ENCODE measurements at places on chromosomes 3 and 15.

DNA sequence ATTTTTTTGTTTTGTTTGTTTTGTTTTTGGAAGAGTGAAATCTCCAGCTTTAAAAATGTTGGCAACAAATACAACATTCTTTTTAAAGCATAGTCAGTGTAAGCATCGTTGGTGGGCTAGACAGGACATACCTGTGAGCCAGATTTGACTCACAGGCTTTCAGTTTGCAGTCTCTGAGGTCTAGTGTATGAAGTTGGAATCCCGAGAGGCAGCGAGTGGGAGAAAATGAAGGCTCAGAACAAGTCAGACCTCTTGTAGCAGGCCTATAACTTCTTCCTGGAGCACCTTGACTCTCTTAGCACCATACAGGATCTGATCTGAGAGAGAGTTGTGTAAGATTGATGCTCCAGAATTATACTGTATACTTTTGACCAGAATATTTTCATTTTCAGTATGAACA is 60.2 kb downstream of the CNTN4 start:
- DNase-seq: no peak

- DNase-seq: no peak
These were observed 52.7 kb upstream of the NEO1 start for GRCh38 chr15:72999586-72999985.

GRCh38 chr15:60358935-60359682 is 38.7 kb downstream of the ANXA2 start:
- DNase-seq: no peak

GRCh38 chr3:144039661-144040060 is 68.0 kb downstream of the DIPK2A start:
- DNase-seq: no peak

DNA sequence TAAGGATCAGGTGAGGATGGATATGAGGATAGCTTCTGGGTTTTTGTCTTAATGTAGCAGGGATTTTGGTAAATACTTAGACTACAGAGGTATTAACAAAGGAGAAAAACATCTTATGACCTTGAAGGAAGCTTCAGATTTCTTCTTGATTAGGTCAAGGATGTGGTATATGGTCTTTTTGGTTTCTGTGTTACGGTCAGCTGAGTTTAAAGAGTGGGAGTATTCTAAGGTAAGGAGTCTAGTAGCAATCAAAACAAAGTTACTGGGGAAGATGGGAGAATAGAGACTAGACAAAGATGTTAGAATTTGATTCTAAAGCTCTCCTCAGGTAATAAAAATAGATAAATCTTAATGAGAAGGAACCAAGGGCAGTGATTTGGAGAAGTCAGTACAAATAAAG is 6.2 kb downstream of the HMG20A start:
- DNase-seq: no peak

DNA sequence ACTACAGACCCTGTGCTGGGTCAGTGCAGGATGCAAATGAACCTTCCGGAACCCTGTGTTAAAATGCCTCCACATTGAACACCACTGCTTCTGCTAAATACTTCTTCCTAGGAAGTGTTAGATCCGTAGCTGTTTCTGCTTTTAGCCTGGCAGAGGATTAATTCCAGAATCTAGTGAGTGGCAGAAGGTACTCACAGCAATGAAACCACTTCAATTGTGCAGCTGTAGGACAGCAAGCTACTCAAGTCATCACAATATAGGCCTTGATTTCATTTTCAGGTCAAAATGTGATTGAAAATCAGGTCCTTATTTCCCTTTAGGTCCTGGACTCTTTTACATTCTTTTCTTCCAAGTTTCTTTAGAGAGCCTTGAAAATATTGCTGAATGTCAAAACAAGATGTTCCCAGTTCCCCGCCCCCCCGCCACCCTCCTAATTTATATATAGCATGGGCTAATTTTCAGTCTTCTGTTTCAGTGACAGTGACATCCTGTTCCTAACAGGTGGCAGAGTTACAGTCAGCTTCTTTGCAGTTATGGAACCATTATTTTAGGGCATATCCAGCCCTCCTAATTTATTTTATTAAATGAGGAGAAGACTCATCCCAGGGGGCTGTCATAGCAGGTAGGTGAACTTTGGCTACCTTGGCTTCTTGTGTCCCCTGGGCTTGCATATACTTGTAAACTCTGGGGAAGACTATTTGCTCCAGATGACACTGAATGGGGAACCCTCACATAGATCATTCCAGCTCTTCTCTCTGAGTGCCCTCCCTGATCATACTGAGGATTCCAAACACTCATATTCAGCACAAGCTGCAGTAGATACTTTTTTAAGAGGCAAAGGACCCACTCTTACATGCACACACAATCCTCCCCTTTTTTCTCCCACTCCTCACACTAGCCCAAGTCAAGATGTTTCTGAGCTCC is 28.0 kb upstream of the ARNT2 start:
- no peak for DNase-seq

GRCh38 chr15:73196113-73196512 is 143.8 kb downstream of the NEO1 start:
- DNase-seq: no peak

GRCh38 chr15:31511707-31512310 is 185.2 kb downstream of the KLF13 start:
- DNase-seq: no peak

DNA sequence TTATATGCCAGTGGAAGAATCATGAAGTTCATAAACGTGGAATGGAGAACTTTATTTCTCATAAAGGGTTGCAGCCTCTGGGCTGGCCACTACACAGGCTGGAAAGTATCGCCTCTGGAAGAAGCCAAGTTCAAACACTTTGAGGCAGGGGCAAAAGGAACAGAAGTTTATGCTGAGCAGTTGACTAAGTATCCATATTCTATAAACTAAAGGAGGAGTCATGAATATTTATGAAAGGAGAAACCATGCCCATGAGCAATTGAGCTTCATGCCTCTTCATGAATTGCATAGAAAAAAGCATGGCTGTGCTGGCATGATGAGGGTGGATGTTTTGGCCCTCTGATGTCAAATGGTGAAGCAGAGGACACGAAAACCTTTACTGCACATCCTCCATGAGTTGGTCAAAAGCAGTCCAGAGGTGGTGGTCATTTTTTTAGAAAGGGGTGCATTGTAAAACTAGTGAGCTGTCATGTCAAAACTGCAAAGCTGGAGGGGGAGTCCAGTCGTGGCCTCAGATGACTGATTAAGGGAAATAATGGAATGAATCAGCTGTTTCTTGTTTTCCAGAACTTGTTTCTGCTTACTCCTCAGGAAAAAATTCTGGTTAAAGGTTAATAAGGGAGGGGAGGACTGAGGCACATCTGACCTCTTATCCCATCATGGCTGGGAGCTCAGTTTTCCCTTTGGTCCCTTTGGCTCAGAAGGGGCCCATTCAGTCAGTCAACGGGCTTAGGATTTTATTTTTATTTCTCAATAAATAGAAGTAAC is 276.7 kb downstream of the CHL1 start:
- no peak for DNase-seq

GRCh38 chr3:193794002-193794881 is 201.2 kb downstream of the OPA1 start:
- DNase-seq: no peak

DNA sequence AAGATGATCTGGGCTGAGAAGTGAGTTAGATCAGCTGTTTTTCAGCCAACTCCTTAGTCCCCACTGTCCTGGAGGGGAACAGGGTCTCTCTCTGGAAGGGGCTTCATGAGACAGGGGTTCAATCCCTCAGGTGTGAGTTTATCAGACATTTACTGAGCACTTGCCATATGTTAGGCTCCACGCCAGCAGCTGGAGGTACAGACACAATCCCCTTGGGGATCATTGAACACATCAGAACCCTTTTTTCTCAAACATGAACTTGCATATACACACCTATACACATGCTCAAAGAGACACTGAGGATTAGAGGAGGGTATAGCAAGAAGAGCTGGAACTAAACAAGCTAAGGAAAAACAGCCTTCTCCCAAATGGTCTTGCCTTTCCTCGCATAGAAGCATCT is 5.5 kb upstream of the BMF start:
- DNase-seq: no peak

DNA sequence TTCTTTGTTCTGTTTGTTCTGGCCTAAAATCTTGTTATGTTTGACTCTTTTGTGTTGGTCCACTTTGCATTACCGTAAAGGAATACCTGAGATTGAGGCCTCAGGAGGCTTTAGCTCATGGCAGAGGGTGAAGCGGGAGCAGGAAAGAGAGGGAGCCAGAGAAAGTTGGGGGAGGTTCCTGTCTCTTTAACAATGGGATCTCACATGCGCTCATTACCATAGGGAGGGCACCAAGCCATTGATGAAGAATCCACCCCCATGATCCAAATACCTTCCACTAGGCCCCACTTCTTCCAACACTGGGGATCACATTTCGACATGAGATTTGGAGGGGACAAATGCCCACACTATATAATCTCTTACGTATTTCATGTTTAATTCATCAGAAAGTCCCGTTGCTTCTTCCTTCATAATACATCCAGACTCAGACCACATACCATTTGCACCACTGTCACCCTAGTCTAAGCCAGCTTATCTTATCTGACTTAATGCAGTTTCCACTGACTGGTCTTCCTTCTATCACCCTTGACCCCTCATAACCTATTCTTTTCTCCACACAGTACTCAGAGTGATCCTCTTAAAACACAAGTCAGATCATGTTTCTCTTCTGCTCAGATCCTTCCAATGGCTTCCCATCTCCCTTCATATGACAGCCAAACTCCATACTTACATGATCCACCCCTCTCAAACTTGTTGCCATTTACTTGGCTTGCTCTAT is 13.5 kb downstream of the KBTBD8 start:
- DNase-seq: no peak

DNA sequence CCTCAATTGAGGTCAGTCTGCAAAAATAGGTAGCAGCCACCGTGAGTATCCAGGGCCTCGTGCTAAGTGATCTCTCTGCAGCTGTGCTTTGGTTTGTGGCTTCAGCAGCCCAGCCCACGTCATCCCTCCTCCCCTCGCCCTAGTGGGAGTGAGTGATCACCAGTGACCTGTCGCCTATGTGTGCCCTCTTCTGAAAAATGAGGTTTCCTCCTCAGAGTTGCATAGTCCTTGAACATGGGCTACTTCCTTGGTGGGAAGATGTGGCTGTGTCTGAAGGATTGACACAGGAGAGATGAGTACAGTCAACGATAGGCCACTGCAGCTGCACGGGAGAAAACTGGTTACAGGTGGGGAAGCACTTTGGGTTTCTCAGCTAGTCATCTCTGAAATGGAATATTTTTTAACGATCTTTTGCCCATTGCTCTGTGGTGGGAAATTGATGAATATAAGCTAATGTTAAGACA is 144.8 kb upstream of the BHLHE40 start:
- no peak for DNase-seq

Measured in iPS DF 19.7 (cell line).